ENCODE measurements at places on chromosomes 7 and 10. TPM values are rescaled to one million over a fixed set of nuclear protein-coding genes. Genes with fewer than 3 reads are reported as not detected.
A peak's percentile ranks its signal among the peaks of the same experiment; 100 is the strongest.

DNA sequence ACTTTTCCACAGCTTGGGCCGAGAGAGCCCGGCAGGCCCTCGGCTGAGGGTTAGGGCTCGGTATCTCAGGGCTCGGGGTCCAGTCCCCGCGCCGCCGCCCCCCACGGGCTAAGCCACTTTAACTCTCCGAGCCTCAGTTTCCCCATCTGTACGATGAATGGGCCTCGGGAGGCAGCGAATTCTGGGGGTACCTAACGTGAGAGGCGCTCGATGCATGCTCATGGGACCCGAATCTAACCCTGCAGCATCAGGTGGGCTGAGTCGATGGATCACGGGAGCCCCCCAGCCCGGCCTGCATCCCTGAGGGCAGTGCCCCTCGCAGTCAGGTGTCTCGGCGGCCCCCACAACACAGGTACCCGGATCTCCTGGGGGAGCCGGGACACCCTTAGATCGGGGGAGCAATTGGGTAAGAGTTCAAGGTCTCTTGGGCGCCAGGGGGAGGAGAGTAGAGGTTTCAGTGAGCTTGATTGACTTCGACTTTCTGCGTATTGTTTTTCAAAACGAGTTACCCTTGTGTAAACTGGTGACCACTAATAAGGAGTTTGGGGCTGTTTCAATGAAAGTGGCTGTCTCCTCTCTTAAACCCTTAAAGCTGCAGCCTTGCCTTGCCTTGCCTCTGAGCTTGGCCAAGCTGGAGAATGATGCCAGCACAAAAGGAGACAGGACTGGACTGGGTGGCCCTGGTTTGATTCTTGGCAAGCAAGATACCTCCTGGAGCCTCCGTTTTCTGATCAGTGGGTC lies 631 bp downstream of the POR start:
- DNase-seq, result peak; percentile 32

DNA sequence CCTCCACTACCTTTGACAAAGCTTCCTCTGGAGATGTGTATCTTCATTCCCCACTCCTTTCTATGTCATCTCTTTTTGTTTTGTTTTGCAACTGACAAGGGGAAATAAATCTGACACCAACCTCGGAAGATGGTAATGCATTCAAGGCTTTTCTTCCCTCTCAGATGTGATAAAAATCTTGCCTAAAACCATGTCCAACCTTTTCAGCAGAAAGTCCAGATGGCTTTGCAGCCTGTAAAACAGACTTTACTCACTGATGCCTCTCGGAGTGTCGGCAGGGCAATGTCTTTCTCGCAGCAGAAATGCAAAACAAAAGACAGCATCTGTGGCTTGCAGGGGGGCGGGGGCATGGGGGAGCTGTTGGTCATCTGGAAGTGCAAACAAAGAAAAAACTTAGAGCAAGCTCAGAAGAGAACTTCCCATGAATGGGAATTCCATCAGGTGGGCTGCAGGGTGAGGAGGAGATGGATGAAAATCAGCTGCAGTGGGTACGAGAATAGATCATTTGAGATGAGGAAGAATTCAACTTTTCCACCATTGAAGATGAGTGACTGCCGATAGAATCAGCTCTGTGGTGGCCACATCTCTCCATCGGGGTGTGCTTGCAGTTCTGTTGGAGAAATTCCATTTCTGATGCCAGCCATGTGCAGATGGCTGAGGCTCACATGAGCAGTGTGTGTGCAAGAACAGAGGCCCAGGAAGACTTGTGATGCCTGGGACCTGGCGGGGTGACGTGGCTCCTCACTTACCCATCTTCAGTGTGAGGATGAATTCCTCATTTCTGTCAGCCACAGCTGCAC lies 237.7 kb downstream of the WDR37 start:
- no peak for DNase-seq

DNA sequence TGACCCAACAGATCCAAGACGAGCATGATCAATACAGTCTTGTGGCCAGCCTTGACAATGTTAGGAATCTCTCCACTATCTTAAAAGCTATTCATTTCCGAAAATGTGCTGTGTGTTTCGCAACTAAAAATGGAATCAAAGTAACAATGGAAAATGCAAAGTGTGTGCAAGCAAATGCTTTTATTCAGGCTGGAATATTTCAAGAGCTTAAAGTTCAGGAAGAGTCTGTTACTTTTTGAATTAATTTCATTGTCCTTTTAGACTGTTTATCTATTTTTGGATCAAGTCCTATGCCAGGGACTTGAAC lies 24.3 kb upstream of the TIAL1 start:
- DNase-seq, result no peak

DNA sequence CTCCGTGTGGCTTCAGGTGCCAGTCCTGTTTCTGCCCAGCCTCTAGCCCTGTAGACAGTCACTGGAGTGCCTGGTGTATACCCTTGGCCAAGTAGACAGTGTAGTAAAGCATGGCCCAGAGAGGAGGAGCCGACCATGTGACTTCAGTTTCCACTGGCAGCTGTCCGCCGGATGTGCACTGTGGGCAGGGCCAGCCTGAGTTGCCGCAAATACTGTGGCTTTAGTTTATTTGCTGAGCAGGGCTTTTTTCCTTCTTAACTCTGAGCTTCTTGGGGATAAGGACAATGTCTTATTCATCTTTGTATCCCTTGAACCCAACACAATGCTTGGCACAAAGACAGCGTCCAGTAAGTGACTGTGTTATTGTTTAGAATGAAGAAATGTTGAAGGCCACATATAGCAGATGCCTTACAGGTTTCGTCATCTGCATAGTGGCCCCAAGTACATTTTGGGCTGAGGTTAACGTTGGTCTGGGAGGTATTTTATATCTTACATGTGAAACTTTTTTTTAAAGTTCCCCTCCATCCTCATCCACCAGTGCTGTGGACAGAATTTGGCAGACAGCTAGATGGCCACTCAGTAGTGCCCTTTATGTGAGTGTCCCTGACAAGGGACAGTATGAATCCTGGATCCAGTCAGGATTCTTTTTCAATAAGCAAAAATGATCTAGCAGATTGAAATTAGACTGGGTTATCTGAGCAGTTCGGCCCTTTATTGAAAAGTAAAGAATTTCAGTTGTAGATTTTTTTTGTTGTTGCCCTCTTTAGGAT lies 40.6 kb downstream of the CYP17A1 start:
- peak; percentile 70 for DNase-seq

- DNase-seq, result no peak
Measured at GRCh38 chr10:48365668-48366067, 59.2 kb downstream of the MAPK8 start.

DNA sequence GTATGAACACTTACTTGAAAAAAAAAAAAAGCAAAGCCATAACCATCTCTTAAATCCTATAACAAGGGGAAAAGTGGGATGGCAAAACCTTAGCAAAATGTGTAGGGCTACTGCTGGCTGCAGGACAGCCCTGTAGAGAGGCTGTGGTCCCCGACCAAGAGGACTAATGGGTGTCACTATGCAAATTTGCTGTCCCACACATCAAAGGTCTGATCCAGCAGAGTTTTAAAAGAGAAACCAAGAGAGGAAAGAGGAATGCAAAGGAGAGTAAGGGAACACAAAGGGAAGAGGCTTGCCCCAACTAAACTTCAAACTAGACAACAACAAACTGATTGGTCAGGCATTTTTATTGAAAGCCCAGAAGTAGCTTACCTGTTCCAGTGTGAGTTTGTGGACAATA lies 3.1 kb upstream of the ZNRF2 start:
- DNase-seq, result no peak

DNA sequence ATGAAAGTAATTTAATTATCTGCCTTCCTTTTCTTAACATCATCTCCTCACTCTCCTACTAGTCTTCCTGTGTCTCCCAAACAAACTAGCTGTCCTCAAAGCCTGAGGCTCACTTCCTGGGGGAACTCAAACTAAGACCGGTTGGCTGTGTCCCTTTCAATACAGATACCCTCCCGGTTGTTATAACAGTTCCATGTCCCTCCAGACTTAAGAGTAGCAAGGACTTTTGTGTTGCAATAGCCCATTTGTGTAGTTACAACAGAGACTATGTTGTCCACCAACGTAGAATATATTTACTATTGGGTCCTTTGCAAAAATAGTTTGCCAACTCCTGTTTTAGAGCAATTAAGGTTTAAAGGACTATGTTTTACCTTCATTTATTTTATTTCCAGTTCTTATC lies 8.6 kb upstream of the TARP start:
- DNase-seq, result no peak

DNA sequence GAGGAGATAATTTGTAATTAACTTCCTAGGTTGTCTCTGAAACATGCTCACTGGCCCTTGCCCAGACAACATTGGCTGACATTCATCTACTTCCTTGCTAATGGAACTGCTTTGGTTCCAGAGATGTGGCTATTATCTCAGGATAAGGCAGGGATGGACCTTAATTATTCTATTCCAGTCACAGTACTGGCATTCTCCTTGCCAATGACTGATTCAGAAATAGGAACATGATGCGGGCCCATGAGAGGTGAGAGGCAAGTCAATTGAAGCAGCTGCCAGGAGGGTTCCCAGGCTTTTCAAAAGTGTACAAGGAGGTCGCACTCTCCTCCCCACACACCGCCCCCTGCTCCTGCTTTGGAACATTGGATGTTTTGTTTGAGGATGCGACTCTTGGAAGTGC lies 109.6 kb upstream of the DGKB start:
- DNase-seq, result no peak

GRCh38 chr10:9268176-9268575 lies 1213.7 kb downstream of the GATA3 start:
- no peak for DNase-seq

DNA sequence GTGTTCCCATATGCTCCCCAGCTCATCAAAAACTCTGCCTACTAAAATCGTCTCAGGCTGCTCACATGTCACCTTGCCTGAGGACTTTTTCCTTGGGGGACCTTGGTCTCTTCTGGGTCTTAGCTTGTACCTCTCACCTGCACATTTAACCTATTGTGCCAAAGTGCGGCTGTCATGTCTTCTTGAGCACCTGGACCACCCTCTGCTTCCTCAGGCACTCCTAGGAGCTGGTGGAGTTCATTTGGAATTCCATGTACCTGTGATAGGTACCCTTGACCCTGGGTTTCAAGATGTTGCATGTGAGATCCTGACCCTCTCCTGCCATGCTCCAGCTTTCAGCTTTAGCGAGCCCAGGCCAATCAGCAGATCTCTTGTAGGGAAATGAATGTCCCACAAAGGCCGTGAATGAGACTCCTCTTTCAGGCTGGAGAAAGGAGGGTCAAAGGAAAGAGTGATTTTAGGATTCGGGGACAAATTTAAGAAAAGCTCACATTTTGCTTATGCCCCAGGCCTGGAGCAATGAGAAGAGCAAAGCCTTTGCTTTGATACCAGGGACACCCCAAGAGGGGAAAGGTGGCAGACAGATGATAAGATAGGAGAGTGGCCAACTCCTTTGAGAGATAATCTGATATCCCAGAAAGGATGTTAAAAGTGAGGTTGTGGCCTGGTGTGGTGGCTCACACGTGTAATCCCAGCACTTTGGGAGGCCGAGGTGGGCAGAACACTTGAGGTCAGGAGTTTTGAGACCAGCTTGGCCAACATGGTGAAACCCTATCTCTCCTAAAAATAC lies 10.6 kb upstream of the DNAJB12 start:
- DNase-seq, result no peak

- DNase-seq, result peak; percentile 35
Measured at GRCh38 chr10:60114765-60115586, 208.6 kb upstream of the CCDC6 start.

DNA sequence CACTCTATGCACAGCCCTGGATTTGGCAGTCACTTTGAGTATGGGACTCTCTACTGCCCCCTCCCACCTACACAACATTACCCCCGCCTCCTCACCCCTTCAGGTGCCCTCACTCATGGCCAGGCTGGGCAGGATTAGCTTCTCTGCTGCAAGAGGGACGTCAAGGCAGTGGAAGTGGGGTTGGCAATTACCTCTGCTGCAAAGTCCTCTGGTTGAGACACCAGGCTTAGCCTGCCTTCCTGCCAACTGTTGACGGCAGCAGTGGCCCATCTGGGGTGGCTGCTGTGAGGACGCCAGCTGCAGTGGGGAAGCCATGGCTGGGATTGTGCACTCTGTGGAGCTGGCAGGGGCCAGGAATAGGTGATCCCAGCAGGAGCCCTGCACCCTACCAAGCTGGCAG lies 26.7 kb downstream of the SVIL start:
- no peak for DNase-seq

DNA sequence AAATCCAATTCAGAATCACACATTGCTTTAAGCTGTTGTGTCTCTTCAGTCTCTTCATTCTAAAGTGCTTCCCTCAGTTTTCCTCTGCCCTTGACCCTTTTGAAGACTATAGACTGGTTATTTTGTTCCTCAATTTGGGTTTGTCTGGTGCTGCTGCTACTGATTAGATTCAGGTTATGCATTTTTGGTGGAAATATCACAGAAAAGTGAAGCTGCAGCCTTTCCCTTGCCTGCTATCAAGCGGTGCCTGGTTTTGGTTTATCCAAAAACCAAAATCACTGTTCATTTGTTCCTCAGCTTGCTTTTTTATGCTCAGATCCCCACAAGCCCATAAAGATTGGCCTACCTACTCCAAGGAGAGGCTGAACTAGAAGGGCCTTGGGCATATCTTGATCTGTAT lies 55.2 kb downstream of the ELMO1 start:
- DNase-seq, result no peak

The CYP3A7 gene
- total RNA-seq, result not detected

The OR6B1 gene
- total RNA-seq, result not detected

The CALHM3 gene
- not detected for total RNA-seq

The HMX3 gene
- not detected for total RNA-seq

The NANOS1 gene
- 0.12 TPM for total RNA-seq

The ATG9B gene
- 12.1 TPM for total RNA-seq

The PAOX gene
- 2.6 TPM for total RNA-seq
